ENCODE measurements at places on chromosomes 12 and 14.

DNA sequence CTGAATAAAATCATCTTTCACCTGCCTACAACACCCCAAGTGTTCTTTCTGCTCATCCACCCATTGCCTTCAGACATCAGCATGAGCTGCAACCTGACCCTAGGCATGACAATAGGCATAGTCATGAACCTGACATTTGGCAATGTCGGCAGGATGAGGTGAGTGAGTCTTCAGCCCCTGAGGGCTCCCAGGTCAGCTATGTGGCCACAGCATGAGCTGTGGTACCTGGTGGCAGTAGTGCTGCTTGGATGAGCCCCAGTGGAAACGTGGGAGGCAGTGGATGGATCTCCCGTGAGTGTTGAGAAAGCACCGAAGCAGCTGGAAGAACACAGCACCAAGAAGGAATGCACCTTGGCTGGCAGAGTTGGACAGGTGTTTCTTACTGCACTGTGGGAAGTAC is 334.8 kb upstream of the FAR2 start:
- no peak for DNase-seq

DNA sequence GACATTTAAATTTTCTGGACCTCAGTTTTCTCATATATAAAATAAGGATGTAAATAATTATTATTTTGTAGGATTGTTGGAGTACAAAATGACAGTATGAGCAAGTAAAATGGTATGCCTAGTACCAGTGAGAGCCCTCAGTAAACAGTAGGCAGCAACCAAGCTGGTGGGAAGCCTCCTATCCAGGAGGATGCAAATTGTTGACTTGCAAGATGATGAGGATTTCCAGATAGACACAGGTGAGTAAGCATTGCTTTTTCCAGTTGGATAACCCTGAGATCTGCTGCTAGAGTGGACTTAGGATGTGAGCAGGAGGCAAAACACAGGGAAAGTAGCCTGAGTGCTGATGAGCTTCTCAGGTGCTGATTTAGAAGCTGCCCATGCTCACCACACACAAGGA is 28.2 kb upstream of the AMIGO2 start:
- no peak for DNase-seq

DNA sequence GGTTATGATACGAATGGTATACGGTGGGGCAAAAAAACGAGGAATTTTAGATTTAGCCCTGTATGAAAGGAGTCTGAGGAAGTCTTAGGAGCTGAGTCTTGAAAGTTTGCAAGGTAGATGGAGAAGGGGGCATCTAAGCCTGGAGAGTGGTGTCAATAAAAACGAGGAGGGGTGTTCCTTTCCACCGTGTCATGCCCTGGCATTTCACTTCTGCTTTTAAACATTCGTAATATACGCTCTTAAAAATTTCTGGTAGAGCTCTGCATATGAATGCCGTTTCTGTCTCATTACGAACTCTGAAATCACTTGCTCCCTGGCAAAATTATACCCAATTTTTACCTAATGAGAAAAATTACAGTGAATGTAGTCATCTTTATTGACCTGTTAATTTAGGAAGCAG is 170.2 kb downstream of the ERC1 start:
- DNase-seq: no peak

GRCh38 chr12:52667509-52667908 is 12.7 kb downstream of the KRT1 start:
- no peak for DNase-seq

- DNase-seq: no peak
These were observed 114.4 kb upstream of the PARP11 start for GRCh38 chr12:3987571-3987970.

- no peak for DNase-seq
These were observed 31.0 kb upstream of the LGALS3 start for GRCh38 chr14:55097881-55098560.

- DNase-seq: peak; percentile 73
These were observed 20.2 kb downstream of the KRT8 start for GRCh38 chr12:52884526-52885293.

- DNase-seq: no peak
These were observed 32.1 kb downstream of the EMP1 start for GRCh38 chr12:13228579-13228978.

DNA sequence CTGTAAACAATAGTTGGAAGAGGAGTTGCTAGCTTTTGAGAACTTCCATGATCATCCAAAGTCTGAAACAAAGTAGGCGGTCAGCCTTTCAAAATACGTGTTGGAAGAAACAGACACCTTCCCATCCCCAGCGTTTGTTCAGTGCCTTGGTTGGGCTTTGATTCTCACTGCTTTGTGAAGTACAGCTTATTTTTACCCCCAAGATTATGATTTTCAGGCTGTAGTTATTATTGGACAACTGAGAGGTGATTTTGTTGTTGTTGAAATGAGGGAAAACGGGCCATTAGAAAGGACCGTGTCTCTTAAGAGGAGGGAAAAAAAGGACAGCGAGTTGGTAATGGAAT is 921 bp upstream of the CEP83 start:
- no peak for DNase-seq

DNA sequence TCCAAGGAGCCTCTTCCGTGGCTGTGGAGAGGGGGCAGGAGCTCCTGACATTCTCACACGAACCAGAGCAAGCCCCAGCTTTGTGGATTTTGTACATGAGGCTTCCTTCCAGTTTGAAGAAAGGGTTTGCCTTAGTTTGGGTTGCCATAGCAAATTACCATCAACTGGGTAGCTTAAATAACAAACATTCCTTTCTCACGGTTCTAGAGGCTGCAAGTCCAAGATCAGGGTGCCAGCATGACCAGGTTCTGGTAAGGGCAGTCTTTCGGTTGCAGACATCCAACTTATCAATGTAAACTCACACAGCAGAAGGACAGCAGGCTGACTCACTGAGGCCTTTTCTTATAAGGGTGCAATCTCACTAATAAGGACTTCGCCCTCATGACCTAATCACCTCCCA is 25.9 kb upstream of the STAB2 start:
- no peak for DNase-seq

DNA sequence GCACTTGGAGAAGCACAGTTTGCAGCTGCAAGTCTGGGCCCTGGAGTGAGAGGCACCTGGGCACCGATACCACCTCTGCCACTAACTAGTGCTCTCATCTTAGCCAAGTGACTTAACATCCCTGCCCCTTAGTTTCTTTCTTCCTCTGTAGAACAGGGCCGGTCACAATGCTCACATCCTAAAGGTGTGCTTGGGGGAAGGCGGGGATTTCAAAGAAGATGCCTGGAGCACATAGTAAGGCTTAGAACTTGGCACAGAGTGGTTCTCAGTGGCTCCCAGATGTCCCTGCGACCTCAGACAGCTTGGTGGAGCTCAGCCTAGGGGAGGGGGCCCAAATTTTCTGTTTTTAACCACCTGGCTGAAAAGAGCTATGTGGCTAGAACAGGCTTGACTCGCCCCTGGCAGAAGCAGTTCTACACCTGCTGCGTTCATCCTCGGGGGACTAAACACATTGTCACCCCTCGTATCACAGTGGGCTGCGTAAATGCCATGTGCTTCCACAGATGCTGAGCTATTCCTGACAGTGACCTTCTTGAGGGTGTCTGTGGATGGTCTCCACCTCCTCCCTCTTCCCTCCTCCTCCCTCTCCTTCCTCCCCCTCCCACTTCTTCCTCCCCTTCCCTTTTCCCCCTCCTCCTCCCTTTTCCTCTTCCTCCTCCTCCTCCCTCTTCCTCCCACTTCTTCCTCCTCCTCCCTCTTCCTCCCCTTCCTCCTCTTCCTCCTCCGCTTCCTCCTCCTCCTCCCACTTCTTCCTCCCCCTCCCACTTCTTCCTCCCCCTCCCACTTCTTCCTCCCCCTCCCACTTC is 112.1 kb downstream of the PHETA1 start:
- DNase-seq: no peak

GRCh38 chr12:94114166-94114565 is 34.2 kb upstream of the PLXNC1 start:
- no peak for DNase-seq

GRCh38 chr12:20317554-20317953 is 50.8 kb upstream of the PDE3A start:
- DNase-seq: no peak

GRCh38 chr12:104577581-104577981 is 120.8 kb downstream of the CHST11 start:
- DNase-seq: no peak

- DNase-seq: no peak
These were observed 25.9 kb upstream of the BLTP3B start for GRCh38 chr12:100168562-100168961.

DNA sequence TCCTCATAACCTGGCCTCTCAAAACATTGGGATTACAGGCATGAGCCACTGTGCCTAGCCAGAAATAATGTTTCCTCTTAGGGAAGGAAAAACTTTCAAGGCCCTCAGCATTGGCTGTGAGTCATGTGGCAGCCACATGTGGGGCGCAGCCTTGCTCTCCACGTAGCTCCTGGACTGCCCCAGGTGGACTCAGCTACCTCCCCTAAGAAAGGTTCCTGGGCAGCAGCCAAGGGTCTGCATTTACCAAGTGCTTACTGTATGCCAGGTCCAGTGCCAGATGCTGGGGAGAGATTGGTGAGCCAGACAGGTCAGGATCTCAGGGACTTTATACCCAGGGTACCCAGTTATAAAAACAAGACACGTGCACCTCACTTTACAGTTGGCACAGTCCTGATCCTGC is 3.7 kb upstream of the TRPV4 start:
- no peak for DNase-seq

- DNase-seq: no peak
These were observed 375.9 kb downstream of the BTG1 start for GRCh38 chr12:91769736-91770135.

DNA sequence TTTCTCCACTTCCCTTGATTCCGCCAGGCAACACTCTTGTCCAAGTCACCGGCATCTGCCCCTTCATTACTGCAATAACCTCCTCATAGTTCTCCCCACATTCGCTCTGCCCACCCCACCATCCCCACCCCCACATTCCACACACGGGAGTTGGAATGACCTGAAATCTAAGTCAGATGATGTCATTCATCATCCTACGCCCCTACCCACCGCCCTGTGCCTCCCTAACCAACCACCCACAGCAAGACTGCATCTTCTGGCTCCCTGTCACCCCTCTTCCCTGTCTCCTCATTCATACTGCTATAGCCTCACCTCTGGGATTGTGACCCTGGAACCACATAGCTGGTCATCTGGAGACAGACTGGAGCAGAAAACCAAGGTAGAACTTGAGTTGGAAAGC is 7.9 kb upstream of the PWP1 start:
- no peak for DNase-seq

- DNase-seq: no peak
These were observed 45.8 kb upstream of the EIF5 start for GRCh38 chr14:103288076-103288766.

GRCh38 chr14:45246691-45247090 is 6.3 kb downstream of the MIS18BP1 start:
- DNase-seq: no peak

DNA sequence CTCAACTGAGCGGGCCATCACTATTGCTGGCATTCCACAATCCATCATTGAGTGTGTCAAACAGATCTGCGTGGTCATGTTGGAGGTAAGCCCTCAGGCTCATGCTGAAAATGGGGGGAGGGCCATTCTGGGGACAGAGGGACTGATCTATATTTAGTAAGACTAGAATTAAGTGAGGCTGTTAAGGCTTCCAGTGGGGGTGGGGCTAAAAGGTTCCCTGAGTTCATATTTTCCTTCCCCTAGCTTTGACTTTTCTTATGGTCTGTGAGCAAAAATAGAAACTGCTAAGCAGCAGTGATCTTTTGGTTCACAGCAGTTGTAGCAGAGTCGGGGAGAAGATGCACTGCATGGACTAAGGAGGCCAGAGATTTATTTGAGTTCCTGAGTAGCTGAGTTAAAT is 9.2 kb downstream of the PCBP2 start:
- no peak for DNase-seq

DNA sequence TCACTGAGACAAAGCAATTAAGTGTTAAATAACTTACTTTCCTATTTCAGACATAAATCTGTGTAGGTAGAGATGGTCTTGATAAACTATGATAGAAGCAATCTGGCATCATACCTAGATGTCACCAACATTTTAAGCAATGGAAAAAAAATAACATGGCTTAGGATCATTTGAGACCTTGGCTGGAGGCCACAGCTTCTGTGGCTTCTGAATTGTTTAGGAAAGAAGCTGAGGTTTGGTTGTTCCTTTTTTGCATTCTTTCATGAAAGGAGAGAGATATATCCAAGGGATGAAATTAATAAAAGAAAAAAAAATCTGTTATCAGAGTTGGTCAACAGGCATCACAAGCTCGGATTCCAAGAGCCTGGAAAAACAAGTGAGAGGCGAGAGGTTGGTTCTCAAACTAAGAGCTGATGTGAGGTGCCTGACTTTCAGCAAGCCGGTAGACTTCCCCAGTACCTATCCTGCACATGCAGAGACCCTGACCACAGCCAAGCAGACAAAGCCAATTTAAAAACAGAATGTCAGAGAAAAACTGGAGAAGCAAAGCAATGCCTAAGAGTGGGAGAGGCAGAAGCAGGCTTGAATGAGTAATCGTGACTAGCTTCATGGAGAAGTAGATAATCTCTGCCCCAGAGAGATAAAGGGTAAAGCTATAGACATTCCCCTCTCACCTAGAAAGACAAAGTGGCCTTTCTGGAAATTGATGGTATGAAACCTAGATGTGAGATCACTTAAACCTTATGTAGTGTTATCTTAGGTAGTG is 43.4 kb upstream of the ST8SIA1 start:
- no peak for DNase-seq

GRCh38 chr12:97474161-97474560 is 11.6 kb downstream of the RMST start:
- DNase-seq: no peak

DNA sequence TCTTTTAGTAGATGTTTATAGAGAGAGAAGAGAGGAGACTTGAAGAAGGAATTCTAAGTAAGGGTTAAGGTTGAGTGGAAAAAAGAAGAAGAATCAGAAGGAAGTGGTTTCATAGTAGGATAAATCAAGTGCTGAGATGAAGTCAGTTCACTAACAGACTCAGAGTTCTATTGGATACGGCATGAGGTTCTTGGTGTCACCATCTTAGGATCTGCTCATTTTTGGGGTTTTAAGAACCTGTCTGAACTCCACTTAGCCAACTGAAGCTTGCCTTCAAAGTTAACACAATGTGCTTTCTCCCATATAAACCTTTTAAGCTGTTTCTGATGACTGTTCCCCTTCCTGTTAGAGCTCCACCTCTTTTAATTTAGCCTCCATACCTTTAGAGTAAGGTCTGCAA is 152.6 kb downstream of the PRKCH start:
- DNase-seq: no peak

- peak; percentile 49 for DNase-seq
These were observed 1.2 kb downstream of the PAWR start for GRCh38 chr12:79689477-79690141.

GRCh38 chr14:58817846-58818245 is 180.1 kb downstream of the DACT1 start:
- no peak for DNase-seq

DNA sequence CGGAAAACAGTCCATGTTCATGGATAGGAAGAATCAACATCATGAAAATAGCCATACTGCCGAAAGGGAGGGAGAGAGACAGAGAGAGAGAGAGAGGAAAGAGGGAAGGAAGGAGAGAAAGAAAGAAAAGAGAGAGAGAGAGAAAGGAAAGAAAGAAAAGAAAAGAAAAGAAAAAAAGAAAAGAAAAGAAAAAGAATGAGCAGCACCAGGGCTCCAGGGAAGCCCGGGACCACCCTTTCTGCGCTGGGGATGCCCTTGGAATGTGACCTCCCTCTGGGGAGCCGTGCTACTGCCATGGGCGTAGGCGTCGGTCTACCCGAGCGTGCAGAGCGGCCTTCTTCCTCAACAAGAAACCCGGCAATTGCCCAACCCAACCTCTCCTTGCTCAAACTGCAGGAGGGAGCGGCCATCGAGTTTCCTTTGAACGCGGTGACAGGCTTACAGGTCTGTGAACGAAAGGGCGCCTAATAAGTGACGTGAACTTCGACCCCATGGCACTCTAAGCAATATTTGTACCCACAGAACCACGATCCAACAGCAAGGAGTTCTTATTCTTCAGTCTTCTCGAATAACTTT is 16.9 kb downstream of the OR6S1 start:
- DNase-seq: no peak
